ENCODE measurements at places on chromosomes 2 and 18. TPM values are rescaled to one million over a fixed set of nuclear protein-coding genes. Genes with fewer than 3 reads are reported as not detected.

Gene PLGLB2
- 2.5 TPM for total RNA-seq

Gene CTNNA2
- total RNA-seq = not detected

Gene ITGB6
- not detected for total RNA-seq

Gene MYOM1
- total RNA-seq = 63.8 TPM

GRCh38 chr2:11634584-11634983 is 35.4 kb downstream of the NTSR2 start:
- DNase-seq = no peak

Gene TDRD15
- 0.15 TPM for total RNA-seq

- DNase-seq = no peak
Observed at GRCh38 chr18:57915865-57916582, 112.9 kb upstream of the ATP8B1 start.

- no peak for DNase-seq
Observed at GRCh38 chr18:2978208-2978607, 34.7 kb downstream of the LPIN2 start.

Gene GNLY
- total RNA-seq = 8.0 TPM

DNA sequence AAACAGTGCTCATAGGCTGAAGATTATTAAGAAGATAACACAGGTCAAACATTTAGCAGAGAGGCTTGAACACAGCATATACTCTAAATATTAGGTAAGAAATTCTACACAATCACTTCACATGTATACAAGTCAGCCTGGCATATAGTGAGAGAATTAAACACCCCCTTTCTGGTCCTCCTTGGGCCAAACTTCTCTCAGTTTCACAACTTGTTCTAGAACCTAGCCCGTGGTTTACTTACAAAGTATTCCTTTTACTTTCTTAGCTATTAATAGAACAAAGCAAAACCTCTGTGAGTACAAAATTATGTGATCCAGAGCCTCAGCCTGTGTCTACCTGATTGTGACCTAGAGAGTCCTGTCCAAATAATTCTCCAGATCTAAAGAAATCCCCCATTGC is 562.8 kb downstream of the TNS1 start:
- DNase-seq = no peak

Gene LHCGR
- 0.42 TPM for total RNA-seq

GRCh38 chr2:126857502-126857901 is 41.2 kb upstream of the TEX51 start:
- no peak for DNase-seq

DNA sequence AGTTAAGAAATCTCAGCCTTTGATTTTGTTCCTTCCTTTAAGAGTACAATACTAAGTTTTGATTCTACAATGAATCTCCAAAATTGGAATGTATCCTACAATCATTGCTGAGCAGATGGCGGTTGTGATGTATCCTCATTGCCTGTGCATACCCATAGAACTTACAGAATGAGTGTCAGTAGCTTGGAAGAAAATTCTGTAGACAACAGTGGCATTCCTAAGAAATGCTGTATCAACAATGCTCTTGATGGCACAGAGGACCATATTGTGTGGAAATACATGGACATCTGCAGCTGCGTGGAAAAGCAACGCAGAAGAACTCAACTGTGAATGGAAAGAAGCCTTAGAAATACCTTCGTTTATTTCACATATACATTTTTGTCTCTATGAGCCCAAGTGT is 30.2 kb downstream of the GAREM1 start:
- DNase-seq = no peak

GRCh38 chr2:118591223-118591622 is 256.2 kb downstream of the EN1 start:
- DNase-seq = no peak

DNA sequence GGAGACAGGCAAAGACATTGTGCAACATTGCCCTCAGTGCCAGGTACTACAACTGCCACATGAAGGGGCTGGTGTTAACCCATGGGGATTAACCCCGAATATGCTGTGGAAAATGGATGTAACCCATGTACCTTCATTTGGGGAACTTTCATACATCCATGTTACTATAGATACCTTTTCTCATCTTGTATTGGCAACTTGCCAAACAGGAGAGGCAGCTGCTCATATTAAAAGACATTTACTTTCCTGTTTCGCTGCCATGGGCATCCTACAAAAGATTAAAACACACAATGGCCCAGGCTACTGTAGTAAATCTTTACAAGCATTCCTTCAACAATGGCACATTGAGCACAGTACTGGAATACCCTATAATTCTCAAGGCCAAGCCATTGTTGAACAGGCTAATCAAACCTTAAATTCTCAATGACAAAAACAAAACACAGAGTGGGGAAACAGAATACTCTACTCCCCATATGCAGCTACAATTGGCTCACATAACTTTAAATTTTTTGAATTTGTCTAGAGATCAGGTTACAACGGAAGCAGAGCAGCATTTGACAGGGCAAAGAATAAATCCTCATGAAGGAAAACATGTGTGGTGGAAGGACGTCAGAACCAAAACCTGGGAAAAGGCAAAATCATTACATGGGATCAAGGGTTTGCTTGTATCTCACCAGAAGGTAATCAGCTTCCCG is 1723.5 kb upstream of the LRRTM1 start:
- DNase-seq = no peak
